Stimulated activated CD8-positive, alpha-beta memory T cell treated with anti-CD3 and anti-CD28 coated beads, Interleukin-2, amount 100 ng/mL, for 48 hours (primary cell): ENCODE measurements at places on chromosomes 1 and 21.

GRCh38 chr1:935751-936231 lies 12.1 kb downstream of the SAMD11 start:
- DNase-seq, result no peak

- DNase-seq, result no peak
Measured at GRCh38 chr1:197768014-197768805, 7.1 kb downstream of the DENND1B start.

DNA sequence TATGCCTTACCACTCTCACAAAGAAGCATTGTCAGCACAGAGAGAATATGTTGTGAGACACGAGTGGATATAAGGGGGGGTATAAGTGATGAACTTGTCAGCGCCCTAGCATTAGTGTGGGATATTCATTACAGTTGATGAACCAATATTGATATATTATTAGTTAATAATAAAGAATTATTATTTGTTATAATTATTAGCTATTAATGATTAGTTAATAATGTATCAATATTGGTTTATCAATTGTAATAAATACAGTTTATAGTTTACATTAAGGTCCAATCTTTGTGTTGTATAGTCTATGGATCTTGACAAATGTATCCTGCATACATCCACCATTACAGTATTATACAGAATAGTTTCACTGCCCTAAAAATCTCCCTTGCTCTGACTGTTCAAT lies 120.2 kb upstream of the NCAM2 start:
- no peak for DNase-seq

GRCh38 chr1:234604495-234605398 lies 5.2 kb downstream of the IRF2BP2 start:
- no peak for DNase-seq

- DNase-seq, result no peak
Measured at GRCh38 chr1:209062081-209062620, 521.4 kb upstream of the CAMK1G start.

- DNase-seq, result no peak
Measured at GRCh38 chr1:216812966-216813365, 89.7 kb upstream of the ESRRG start.

DNA sequence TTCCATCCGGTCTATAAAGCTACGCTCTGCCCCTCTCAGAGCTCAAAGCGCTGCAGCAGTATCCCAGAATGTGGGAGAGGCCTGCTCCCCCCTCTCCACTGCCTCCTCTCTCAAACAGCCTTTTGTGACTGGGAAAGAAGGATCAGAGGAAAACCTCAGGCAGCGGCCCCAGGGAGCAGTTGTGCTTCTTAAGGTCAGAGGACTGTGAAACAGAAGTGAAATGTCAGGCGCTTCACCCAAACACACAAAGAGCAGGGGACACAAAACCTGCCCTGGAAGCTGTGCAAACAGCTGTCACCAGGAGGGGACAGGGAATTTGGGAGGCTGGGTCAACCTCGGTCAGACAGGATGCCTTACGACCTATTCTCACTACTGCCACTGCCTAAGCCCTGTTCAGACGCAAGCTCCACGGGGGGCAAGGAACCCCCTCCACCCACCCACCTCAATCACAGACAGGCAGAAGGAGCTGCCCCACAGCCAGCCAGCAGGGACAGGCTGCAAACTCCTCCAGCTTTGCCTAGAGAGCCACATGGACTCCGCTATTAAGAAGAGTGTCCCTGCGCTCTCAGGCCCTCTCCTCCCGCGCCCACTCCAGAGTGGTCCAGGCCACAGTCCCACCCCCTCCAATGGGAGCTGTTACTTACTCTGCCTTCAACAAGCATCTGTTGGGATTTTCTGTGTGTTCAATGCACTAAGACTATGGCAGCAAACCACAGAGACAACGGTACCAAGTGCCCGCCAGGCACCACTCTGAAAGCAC lies 14.6 kb downstream of the SSBP3 start:
- DNase-seq, result no peak

- DNase-seq, result no peak
Measured at GRCh38 chr1:231420299-231420958, 1.7 kb downstream of the EGLN1 start.

DNA sequence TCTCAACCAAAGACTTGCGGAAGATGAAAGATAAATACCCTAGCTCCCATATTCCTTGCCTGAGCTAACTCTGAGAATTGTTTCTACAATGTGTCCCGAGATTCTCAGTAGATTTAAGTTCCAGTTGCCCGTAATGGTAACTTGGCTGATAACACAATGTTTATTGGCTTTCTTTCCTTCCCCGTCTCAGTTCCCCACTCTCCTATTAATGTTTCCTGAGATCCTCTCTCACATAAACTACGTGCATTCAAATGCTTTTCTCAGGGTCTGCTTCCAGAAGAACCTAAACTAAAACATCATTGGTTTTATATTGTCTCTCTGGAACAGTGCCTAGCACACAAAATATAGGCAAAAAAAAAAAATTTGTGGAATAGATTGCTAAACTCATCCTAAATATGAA lies 794.2 kb upstream of the ADGRL2 start:
- DNase-seq, result no peak

GRCh38 chr1:20194757-20195461 lies 8.6 kb upstream of the PLA2G2C start:
- peak; percentile 67 for DNase-seq

DNA sequence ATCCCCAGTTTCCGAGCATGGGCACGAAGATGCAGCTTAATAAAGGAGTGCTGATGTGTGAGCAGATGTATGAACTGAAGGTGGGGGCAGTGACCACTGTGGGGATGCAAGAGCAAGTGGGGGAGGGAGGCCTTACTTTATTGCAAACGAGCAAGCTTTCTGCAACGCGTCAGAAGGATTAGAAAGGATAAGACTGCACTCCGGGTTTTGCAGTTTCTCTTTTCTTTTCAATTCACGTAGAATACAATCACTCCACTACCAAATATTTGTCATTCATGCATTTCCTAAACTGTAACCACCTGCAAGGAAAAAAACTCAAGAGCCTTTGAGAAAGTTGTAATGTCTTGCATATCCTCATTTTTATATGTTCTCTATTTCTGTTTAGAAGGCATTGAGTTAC lies 4.3 kb upstream of the OR2C3 start:
- DNase-seq, result no peak

- DNase-seq, result no peak
Measured at GRCh38 chr1:156546267-156546666, 26.1 kb downstream of the IQGAP3 start.

- DNase-seq, result no peak
Measured at GRCh38 chr21:42381347-42381984, 14.4 kb downstream of the TMPRSS3 start.

DNA sequence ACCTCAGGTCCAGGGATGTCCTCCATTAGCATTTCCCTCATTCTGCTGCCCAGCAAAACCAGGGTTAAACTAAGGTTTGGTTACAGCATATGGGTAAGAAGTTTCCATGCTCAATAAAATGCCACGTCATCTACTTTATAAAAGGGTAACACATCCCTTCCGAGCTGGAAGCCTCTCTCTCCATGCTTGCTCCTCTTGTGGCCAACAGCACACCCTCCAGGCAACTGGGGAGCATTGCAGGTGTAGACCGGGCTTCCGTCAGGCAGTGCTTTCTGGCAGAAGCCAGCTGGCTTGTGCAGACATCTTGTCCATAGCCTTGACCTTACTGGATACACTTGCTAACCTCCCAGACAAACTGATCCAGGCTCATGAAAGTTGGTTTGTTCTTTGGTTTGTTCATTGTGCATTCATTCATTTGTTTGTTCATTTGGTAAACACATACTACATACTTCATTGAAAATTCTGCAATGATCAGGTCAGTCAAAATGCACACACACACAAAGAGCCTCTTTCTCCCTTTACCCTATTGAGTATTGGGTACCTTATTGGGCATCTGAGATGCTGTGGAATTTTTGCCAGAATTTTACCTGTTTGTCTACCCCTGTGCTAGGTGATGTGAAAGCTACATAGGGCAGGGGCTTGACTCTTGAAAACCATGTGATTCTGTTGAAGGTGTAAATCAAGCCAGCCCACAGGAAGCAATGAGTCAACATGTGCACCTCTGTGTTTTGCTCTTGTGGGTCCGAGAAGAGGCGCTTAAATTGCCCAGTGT lies 422.8 kb downstream of the CAMTA1 start:
- DNase-seq, result peak; percentile 20

DNA sequence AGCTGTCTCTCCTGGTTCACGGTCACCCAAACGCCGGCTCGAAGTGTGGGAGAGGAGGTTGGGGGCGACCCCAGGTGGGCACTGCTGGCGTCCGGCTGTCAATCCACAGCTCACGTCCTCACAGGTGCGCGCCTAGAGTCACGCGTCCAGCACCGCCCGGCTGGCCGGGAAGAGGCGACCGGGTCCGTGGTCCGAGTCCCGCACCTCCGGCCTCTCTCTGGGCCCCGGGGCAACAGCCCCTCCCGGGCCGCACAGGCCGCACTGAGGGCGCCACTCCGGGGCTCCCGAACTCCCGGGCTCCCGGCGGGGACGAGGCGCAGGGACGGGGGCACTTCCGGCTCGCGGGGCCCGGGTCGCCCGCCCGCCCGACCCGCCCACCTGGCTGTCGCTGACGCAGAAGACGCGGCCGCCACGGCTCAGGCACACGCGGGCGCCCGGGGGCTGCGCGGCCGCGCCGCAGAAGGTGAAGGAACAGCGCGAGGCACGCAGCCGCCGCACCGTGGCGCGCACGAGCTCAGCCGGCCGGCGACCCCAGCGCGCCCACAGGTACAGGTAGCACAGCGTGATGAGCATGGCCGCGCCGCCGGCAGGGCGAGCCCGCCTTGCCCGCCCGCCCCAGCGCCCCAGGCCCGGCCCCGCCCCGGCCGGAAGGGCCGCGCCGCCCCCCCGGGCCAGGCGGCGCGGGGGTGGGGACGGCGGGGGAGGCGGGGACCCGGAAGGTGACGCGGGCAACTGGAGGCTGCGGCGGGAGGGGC lies at the start of gene HLCS:
Gene HLCS (minus strand): TSS at position 604 of the 755 bp plus-strand sequence. CDS start 31 bp downstream, at position 573.
- peak; percentile 68 for DNase-seq

DNA sequence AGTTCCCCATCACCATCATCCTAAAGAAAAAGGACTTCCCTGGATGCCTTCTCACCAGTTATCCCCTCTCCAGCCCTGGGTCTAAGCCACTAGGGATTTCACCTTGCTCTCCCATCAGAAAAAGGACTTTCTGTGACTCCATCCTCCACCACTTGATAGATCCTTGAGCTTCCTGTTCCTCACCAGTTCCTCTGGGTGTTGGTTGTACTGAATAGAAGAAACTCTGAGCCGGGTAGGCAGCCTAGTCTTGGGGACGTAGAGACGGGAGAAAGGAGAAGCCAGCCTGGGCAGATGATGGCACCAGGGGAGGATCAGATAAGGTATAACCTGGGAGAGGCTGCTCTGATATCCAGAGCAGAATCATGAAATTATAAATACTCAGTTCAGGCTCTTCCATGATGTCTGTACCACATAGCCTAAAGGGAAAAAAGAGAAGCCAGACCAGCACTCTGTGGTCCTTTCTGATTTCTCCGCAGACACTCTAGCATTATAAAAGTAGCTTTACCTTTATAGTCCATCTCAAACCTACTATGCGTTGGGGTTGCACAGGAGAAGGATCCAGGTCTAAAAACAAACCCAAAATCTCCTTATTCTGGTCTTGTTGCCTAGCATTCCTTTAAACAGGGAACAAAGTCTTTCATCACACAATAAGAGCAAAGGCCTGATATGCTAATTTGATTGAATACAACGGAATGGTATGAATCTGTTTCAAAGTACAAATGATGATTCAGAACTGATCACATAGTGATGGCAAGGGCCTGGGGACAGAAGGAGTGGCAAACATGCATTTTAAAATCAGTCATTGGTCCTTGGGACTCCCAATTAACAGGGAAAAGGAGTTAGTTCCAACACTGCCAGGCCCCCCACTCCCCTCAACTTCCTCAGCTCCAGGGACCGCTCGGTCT lies 1.2 kb upstream of the CD34 start:
- DNase-seq, result no peak

DNA sequence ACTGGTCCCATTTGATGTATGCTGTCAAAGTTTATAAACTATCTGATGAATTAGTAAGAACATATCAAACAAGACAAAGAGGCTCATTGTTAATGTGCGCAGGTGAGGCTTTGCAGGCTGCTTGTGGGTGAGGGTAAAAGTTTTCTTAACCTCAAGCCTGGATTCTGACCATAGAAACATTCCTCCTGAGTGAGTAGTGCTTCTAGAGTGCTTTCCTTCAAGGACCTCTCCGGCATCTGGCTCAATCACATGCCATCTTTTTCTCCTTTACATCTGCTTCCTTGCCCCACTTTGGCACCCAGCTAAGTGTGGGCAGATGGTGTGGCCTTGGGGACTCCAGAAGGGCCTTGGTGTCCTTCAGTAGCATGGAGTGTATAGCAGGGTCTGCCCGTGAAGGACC lies 104.0 kb downstream of the ROR1 start:
- DNase-seq, result no peak

- no peak for DNase-seq
Measured at GRCh38 chr1:190476321-190476720, 1.3 kb downstream of the BRINP3 start.

DNA sequence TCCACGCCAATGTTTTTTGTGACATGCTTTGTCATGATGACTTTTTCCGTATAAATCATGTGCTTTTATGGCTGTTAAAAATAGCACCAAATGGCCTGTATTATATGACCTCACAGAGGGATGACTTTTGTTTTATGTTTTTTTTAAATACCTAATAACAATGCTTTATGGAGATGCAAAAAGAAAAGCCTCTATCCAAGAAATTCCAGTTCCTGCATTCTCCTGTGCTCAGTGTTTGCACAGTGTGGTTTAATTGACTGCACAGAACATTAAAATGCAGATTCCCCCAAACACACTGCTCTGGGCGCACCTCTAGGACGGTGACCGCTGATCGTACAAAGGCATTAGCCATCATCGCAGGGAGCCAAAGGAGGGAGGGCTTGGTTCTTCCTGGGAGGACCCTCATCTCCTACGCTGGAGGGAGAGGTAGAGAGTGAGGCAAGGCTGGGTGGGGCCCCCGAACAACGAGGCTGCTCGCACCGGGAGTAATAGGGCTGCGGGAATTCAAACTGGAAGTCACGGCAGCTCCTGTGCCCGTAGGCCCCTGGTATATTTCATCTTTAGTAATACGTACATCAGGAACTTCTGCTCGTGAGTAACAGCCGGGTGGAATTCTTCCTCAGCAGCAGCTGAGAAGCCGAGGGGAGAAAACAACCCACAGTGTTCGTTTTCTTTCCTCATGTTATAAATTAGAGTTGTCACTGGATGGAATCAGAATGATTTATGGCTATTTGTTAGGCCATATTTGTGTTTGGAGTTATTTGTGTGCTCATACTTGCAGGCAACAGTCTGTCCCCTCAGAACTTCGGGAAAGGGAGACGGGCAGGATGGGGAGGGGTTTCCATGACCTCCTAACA lies 465.6 kb downstream of the CAMTA1 start:
- no peak for DNase-seq
